Type B pancreatic cell (in vitro differentiated cells): ENCODE measurements at places on chromosomes 16 and 17. TPM values are rescaled to one million over a fixed set of nuclear protein-coding genes. Genes with fewer than 3 reads are reported as not detected.

WNK4 gene
- total RNA-seq, result 2.7 and 4.2 TPM in 2 replicates

DNAAF1 gene
- total RNA-seq, result 0.67 and 3.2 TPM in 2 replicates

SEPHS2 gene
- 58.6 and 84.8 TPM in 2 replicates for total RNA-seq

- DNase-seq, result no peak
These were observed 168.9 kb downstream of the COPRS start for GRCh38 chr17:31690151-31690551.

DNA sequence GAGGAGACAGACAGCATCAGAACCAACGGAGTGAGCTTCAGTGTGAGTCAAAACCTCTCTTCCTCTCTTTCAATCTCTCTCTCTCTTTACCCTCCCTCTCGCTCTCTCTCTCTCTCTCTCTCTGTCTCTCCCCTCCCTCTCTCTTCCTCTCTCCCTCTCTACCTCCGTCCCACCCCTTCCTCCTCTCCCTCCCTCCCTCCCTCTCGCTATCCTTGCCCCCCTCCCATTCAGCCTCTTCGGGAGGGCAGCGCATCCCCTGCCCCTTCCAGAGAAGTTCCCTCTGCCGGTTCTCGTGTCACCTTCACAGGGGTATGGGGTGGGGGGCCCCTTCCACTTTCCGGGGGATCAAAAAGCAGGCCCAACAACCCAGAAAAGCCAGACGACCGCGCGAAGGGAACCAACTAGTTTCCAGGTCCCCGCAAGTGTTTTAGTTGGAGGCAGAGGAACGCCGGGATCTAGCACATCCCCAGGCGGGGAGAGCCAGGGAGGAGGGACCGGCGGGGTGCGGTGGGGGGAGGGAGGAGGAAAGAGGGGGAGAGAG is 28.9 kb upstream of the RBFOX1 start:
- DNase-seq, result no peak

- DNase-seq, result no peak
These were observed 16.4 kb downstream of the CDK5RAP3 start for GRCh38 chr17:47987240-47987835.

- no peak for DNase-seq
These were observed 3.7 kb upstream of the DRC7 start for GRCh38 chr16:57690782-57691471.

- DNase-seq, result no peak
These were observed 489.9 kb upstream of the CDH5 start for GRCh38 chr16:65876624-65877023.

DNA sequence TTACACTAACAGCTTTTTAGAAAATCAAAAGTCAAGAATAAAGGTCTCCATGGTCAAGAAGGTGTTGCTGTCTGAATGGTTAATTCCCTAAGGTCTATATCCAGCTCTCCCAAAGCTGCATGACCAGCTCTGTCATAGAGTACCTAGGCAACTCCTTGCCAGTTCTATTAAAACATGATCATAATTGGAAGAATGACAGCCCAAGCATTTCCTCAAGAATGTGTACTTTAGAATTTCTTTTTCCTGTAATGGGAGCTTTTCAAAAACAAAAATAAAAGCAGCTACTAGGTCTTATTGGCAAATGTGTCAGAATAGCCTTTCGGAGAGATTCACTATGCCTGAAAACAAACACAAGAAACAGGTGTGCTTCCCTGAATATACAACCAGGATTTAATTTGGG is 7.9 kb downstream of the SPOP start:
- no peak for DNase-seq

GRCh38 chr16:4607841-4608703 is 6.6 kb downstream of the UBALD1 start:
- DNase-seq, result no peak
